ENCODE measurements at places on chromosomes 3 and 15. TPM values are rescaled to one million over a fixed set of nuclear protein-coding genes. Genes with fewer than 3 reads are reported as not detected.

- no peak overlapping the region for H3K27ac ChIP-seq
- no peak overlapping the region for H3K4me3 ChIP-seq
- no peaks in the 10 kb centered on the region for H3K36me3 ChIP-seq
- no peaks in the 10 kb centered on the region for H3K27me3 ChIP-seq
- H3K4me1 ChIP-seq, result peaks cover 24% of the 10 kb centered on the region
Measured at GRCh38 chr15:59251001-59251845, 44.6 kb downstream of the LDHAL6B start.

DNA sequence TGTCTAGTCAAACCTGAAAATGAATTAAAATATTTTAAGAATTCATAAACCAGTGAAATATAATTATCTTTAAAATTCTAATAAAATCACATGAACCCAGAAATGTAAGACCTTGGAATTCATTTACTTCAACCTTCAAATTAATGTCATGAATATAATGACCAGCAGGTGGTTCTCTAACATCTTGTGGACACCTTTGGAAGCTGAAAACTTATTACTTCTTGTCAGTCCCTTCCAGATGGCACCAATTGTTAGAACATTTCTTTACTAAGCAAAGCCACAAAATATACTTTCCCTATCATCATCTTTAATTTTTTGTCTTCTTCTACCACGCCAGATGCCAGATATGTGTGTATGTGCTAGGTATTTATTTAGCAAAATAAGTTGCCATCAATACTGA, 240.0 kb downstream of the MBNL1 start:
- no peak overlapping the region for H3K4me3 ChIP-seq
- H3K27ac ChIP-seq, result no peak overlapping the region
- H3K27me3 ChIP-seq, result no peaks in the 10 kb centered on the region
- no peak for DNase-seq
- no peaks in the 10 kb centered on the region for H3K4me1 ChIP-seq
- H3K36me3 ChIP-seq, result no peaks in the 10 kb centered on the region

- H3K27me3 ChIP-seq, result no peaks in the 10 kb centered on the region
- no peak overlapping the region for H3K4me3 ChIP-seq
- H3K36me3 ChIP-seq, result no peaks in the 10 kb centered on the region
- H3K4me1 ChIP-seq, result no peaks in the 10 kb centered on the region
- H3K27ac ChIP-seq, result no peak overlapping the region
Measured at GRCh38 chr3:59816312-59816711, 766.5 kb upstream of the CFAP20DC start.

PGBD4 gene
- total RNA-seq, result 3.4 TPM

LYZL4 gene
- not detected for total RNA-seq
